ENCODE measurements at places on chromosomes 11 and 22.

DNA sequence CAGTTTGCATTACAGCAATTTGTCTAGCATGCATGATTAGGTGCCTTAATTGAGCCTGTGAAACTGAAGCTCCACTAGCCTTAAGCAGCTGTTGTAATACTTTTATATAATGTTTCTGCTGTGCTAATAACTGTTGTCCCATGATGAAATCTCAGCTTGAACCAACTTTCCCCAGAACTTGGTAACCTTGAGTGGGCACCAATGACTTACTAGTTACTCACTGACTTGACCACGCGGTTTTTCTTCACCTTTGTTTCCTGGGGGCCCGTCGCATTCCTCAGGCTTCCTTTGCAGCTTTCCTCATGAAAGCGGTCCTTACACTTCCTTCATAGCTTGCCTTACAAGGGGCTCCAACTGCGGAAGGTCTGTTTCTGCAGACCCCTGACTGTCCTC is 11.2 kb upstream of the GLYATL1 start:
- DNase-seq, result peak; percentile 23

DNA sequence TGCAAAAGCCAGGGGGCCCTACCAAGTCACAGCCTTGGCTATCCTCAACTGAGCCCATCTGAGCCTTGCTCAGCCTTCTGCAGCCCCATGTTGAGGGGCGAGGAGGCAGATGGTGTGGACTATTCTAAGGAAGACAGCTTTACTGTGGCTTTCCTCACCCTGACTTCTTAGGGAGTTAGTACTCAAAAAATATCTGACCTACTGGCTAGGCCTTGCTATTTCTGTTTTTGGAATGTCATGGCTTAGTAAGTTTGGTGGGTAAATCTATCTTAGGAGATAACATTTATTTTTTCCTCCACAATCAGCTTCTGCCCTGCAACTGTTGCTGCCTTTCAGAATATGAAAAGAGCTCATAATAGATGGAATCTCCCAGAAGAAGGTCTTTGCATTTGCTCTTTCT is 80.9 kb downstream of the LDLRAD3 start:
- no peak for DNase-seq

DNA sequence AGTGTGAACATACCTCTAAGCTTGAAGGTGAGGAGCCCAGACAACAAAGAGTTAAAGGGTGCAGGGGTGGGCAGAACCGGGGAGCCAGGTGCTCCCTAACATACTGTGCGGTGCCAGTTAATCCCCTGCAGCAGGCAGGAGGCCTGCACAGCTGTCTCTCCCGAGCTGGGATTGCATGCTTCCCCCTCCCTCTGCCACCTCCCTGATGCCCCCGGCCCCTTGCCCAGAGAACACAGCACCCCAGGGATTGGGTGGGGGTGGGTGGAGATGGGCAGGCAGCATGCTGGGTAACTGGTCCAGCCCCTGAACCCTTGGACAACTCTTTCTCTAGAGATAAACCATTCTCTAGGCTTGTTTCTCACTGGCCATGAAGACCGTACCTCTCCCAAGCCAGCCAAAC is 67.7 kb upstream of the MYOD1 start:
- DNase-seq, result no peak

DNA sequence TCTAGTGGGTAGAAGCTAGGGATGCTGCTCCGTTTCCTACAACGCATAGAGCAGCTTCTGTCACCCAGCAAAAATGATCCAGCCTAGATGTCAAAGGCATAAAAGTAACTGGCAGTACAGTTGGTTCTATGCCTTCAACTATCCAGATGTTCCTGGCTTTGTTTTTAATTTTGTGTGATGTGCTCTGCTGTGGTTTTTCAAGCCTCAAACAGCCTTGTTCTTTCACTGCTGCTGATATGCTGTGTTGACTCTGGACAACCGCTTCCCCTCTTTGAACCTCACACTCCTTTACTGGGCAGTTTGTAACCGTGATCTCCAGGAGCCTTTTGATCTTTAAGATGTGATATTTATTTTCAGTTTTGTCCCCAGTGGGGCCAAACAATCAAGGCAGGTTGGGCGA is 116.4 kb downstream of the SEZ6L start:
- no peak for DNase-seq

- DNase-seq, result no peak
These were observed 44.7 kb downstream of the TMEM123 start for GRCh38 chr11:102407901-102408300.

DNA sequence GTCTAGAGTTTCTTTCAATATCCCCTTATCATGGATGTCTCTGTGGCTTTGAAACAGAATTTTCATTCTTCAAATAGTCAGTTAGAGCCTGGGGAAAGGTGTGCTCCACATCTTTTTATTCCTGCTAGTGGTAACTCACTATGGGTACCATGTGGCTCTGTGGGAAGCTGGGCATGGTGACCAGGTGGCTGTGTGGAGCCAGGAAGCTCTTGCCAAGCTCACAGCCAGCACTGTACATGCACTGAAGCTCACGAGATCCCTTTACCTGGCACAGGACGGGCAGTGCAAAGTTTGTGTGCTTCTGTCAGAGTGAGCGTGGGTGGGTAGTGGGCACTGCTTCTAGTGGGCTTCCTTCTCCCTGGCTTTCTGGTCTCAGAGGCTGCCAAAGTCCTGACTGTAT is 6.3 kb upstream of the KDM4F start:
- no peak for DNase-seq

DNA sequence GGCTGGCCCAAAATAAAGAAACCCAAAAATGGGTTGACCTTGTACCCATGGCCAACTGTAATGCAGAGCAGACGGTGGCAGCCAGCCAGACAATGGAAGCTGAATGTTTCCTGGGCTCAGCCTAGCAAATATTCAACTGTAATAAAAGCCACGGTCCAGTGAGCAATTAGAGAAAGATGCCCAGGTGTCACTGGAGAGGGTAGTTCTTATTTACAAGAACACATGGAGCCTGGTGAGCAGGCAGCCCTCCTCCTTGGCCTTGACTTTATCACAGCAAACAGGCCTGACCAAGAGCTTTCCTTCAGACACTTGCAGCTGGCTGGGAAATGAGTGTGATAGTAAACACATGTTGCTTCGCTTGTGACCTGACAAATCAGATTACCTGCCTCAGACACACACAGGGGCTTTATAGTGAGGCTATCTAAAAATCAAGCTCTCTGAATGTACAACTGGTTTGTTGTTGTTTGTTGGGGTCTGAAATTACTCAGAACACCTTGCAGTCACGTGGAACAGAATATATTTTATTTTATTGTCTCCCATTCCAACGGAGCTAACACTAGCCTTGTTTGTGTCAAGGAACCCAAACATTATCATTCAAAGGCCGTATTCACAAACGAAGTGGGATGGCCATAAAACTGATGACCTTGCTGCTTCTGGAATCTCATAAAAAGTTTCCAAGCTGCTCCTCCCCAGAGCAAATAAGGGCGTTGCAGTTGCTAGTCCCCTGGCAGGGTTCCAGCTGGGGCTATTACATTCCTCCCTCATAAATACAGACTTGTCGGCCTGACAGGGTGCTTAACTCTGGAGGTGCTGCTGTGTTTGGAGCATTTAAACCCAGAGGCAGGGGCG is 161.1 kb downstream of the BBOX1 start:
- peak; percentile 43 for DNase-seq

- no peak for DNase-seq
These were observed 20.7 kb downstream of the ZBTB16 start for GRCh38 chr11:114080219-114080618.

- DNase-seq, result no peak
These were observed 5.3 kb upstream of the ATP5MG start for GRCh38 chr11:118396097-118396501.

DNA sequence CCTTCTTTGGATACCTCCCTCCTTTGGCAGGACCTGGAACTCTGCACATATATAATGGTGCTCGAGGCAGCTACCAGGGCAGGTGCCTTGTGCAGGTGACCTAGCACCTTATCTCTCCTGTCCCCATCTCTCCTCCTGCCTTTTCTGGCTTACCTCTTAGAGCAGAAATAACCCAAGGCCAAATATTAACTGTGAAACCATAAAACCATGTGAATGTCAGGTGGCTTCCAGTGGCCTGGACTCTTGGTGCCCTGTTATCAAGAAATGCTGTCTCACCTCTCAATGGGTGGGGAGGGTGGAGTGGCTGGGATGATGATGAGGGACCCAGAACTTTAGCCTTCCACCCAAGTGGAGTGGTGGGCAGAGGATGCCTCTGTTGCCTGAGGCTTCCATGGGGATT is 42.9 kb downstream of the YWHAH start:
- no peak for DNase-seq

DNA sequence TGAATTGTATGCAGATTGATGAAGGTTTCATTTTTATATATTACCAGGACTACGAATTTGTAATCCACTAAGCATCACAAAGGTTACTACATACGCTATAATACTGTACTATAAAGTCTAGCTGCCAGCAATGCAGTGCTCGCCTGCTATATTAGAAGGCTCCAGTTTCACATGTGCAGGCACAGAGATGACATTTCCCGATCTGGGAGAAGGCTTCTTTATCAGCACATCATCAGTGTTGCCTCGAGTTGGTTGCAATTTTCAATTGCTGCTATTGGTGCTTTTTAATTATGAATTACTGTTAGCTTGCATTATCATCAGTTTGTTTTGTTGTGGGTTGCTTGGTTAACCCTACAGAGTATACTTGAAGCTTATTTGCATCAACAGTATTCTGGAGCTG is 143.2 kb upstream of the TEAD1 start:
- DNase-seq, result no peak

DNA sequence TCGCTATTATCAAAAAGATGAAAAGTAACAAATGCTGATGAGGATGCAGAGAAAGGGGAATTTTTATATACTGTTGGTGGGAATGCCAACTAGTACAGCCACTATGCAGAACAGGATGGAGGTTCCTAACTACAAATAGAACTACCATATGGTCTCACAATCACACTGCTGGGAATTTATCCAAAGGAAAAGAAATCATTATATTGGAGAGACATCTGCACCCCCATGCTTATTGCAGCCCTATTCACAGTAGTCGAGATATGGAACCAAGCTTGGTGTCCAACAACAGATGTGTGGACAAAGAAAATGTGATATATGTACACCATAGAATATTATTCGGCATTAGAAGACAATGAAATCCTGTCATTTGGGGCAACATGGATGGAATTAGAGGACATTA is 19.6 kb upstream of the POU2AF2 start:
- DNase-seq, result no peak

DNA sequence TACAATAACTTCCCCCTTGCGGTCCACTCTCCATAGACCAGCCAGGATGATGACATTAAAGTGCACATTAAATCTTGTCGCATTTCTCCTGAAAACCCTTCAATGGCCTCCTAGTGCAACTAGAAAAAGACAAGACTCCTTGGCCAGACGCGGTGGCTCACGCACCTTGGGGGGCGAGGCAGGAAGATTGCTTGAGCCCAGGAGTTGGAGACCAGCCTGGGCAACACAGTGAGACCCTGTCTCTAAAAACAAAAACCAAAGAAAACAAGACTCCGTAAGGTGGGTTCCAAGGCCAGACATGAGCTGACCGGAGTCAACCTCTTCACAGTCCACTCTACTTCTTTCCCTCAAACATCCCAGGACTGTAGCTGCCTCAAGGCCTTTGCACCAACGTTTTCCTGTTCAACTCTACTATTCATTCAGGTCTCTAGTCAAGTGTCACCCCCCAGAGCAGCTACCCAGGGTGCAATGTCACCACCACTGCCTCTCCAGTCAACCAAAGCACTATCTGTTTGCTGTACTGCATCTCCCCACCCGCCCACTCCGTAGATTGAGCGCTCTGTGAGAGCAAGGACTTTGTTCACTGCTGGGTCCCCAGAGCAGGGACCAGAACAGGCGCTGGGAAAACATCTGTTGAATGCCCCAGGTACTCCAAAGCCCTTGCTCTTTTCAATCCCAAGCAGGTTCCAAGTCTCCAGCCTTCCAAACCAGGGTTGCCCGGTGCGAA is 739 bp downstream of the ZMAT5 start:
- no peak for DNase-seq

DNA sequence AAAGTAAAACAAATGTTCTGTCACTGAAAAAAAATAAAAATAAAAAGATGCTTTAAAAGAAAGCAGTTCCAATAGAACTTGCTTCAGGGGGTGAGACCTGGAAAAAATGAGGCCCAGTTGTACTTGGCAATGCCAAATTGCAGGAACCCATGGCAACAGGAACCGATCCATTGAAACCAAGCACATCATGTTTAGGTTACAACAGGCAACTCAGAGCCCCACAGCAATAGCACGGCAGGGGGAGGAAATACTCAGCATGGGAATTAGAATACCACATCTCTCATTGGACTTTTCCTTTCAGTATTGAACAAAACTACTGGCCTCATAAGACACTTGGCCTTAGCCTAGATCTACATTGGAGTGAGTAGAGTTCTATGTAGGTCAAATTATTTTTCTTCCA is 84.3 kb downstream of the MSANTD4 start:
- DNase-seq, result no peak

Data from RCC 7860 (cell line).